DND-41 (cell line): ENCODE measurements at places on chromosomes 16 and 17.

DNA sequence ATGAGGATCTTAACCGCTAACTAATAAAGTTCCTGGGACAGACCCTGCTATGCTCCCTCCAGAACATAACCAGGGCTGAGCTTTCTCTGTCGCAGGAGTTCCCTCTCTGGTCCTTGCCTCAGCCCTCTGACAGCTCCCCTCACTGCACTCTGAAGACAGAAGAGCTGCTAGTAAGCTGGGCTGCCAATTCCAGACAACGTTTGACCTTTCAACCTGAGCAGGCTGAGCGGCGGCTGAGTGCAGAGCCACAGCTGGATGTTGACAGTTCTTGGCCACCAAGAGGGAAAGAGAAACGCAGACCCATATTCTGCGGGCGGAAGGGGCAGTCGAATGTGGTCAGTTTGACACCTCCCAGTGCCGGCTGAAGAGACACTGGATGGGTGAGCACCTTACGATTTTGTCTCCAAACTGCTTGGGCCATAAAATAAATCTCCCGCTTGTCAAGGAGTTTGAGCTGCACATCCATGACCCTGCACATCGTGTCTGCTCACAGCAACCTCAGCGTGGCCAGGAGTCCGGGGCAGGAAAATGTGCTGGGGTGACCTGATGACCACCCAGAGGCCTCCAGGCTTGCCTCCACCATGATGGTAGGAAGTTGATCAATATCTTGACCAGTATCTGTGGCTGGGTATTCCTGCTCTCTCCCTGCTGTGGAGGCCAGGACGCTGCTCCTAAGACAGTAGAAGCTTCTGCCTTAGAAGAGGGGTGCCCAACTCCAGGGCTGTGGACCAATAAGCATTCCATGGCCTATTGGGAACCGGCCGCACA is 209.2 kb downstream of the PARN start:
- DNase-seq, result no peak

GRCh38 chr17:77374170-77374936 is 233.6 kb downstream of the SEC14L1 start:
- peak; percentile 85 for DNase-seq

DNA sequence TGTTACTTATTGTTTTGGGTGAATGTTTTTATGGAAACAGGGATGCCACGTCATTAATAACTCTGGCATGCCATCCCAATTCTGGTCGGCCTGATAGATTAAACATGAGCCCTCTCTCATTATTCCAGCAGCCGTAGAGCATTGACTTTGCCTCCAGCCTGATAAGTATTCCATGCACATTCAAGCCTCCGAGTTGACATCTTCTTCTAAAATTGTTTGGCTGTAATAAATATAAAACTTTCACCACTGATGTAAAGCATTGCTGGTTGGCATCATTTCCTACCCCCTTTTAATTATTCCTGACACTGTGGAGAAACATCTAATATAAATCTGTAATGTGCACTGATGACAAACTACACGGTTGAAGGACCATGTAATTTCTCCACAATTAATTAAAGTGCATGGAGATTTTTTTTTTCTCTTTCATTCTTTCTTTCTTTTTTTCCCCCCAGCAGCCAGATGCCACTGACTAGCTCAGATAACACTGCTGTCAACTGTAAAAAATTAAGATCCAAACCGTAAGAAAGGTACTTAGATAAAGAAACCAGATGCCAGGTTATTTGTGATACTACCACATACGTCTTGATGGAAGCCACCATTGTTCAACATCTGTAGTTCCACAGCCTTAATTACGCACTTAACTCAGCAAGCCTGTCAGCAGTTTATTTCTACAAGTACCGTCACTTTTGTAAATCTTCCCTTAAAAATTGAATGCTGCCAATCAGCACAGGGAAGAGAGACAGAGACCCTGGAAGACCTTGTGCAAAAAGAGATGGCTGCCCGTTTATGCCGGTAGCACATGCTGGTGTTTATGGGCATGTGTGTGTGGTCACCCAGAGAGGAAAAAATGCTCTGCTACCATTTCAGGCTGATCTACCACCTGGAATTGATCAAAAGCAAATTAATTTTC is 237.7 kb downstream of the IRX3 start:
- DNase-seq, result peak; percentile 29

DNA sequence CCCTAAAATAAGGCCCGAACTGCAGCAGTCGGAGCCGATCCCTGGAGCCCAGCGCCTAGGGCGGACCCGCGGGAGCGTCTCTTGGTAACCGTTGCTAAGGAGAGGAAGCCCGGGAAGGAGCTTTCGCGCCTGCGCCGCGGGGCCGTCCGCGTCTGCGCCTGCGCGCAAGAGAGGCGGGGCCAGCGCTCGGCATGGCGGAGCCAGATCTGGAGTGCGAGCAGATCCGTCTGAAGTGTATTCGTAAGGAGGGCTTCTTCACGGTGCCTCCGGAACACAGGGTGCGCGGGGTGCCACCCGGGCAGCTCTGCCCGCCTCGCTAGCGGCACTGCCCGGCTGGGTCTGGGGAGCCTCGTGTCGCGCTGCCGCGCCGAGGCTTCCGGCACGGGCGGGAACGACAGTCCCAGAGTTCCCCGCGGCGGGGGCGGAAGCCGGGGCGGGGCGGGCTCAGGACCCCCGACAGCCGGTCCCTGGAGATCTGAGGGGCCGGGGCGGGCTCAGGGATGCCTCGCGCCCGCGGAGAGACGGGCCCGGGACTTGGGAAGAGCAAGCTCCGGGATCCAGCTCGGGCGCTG is at the start of gene CDK10:
Gene CDK10 (plus strand): TSS at position 170 of the 572 bp plus-strand sequence. CDS start 22 bp downstream, at position 192.
- peak; percentile 92 for DNase-seq

- peak; percentile 98 for DNase-seq
Measured at GRCh38 chr17:58337600-58338453, 9.2 kb upstream of the TSPOAP1 start.

GRCh38 chr17:76538941-76539570 is 788 bp upstream of the PRCD start:
- no peak for DNase-seq

GRCh38 chr16:3514621-3515020 is 13.8 kb downstream of the CLUAP1 start:
- no peak for DNase-seq

GRCh38 chr17:71548540-71549190 is 572.2 kb upstream of the SOX9 start:
- DNase-seq, result no peak

- DNase-seq, result no peak
Measured at GRCh38 chr17:348012-348411, 4.6 kb downstream of the RPH3AL start.

DNA sequence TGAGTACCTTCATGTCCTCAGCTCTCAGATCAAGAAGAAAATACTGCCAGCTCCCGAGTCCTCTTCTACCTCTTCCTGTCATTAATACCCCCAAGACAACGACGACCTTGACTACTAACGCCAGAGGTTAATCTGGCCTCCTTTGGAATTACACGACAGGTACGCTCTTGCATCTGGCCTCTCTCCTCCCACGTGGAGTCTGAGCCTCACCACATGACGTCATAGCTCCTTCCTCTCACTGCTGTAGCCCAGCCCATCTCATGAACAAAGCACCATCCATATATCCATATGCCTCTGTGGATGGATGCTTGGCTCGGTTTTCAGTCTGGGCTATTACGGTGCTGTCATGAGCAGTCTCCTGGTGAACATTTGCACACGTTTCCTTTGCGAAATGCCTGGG is 110.2 kb upstream of the TNRC6C start:
- no peak for DNase-seq

DNA sequence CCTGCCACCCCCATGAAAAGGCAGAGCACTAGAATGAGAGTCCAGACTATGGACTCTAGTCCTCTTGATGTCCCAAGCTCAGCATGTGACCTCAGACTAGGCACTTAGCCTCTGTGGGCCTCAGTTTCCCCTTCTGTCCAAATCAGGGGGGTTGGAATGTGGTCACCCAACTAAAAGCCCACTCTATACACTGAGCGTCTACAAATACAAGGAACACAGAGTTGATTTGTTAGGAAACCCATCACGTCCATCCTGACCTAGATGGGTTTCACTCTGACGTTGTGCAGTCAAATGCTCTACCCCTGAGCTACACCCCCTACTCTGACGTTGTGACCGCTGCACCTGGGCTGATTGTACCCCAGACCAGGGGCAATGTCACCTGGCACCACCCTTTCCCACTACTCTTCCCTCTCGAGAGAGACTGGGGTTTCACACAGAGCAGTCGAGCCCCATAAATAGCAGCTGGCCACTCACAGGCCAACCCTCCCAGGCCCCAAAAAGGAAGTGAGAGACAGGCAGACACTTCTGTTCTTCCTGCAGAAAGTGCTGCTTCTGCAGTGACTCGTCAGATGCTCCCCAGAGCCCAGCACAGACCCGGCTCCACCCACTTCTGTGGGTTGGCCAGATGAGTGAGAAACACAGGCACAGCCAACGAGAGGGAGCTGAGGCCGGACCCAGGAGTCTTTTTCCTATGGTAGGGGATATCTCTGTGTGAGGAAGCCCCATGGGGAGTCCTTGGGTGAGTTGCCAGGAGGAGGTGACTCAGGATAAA is 16.1 kb upstream of the TNFRSF13B start:
- DNase-seq, result peak; percentile 83

GRCh38 chr17:72152387-72152929 is 31.6 kb downstream of the SOX9 start:
- DNase-seq, result no peak

- DNase-seq, result no peak
Measured at GRCh38 chr16:15990902-15991301, 41.5 kb downstream of the ABCC1 start.

DNA sequence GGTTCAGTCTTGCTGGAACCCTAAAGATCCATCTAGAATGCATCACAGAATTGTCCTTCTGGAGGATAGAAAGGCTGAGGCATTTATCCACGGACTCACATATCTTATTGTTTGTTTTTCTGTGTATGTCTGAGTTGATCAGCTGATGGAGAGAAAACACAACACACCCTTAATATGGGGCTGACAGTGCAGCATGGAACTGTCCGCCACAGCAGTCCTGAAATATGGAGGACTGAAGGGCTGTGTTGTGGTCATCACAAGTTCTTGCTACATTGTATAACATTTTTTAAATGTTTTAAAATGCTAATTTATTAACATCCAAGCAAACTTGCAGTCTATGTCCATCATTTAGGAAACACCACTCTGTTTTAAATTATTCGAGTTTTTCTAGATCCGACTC is 448.9 kb upstream of the ERCC4 start:
- DNase-seq, result peak; percentile 16

- DNase-seq, result no peak
Measured at GRCh38 chr16:73768786-73769203, 527.8 kb upstream of the PSMD7 start.

DNA sequence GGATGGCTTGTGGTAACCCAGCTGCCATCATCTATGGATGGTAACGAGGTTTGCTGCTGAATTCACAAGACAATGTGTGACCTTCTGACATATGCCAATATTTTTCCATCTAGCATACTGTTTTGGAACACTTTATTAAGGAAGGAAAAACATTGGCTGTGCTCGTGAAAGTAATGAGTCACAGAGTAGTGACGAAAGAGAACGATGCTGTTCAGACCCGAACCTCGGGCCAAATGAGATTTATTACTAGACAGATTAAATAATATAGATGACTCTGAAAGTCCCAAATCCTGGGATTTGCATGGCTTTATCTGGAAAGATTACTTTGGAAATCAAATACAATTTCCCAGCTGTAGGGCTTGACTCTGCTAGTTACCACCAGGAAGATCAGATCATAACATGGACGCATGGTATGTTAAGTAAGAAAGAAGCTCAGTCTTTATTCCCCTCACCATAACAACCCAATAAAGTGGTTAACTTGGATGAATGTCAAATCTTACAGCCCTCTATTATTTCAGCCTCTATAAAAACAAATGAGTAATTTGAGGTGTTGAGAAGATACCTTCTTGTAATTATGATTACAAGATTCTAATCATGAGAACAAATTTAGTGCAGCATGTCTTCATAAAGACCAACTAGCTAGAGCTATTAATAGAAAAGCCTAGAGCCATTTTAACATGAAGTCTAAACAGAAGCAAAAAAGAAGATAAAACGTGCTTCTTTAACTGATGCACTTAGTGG is 32.6 kb downstream of the ERN1 start:
- DNase-seq, result no peak

- DNase-seq, result peak; percentile 80
Measured at GRCh38 chr16:29029168-29029994, 44.5 kb downstream of the LAT start.

DNA sequence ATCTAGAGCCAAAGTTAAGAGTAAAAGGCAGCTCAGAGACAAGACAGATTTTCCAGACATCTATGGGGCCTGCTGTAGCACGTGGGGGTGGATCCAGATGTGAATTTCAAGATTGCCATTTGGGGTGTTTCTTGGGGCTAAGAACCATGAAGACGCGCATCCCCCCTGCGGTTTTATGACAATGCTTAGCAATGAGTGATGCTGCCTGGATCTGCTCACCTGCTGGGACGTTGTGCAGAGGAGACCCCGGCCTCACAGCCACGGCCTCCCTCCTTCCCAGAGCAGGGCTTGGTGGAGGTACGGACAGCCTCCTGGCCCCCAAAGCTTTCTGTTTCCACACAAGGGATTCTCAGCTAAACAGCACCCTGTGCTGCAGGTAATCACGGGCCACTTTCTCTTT is 151.5 kb upstream of the DYNLRB2 start:
- no peak for DNase-seq

DNA sequence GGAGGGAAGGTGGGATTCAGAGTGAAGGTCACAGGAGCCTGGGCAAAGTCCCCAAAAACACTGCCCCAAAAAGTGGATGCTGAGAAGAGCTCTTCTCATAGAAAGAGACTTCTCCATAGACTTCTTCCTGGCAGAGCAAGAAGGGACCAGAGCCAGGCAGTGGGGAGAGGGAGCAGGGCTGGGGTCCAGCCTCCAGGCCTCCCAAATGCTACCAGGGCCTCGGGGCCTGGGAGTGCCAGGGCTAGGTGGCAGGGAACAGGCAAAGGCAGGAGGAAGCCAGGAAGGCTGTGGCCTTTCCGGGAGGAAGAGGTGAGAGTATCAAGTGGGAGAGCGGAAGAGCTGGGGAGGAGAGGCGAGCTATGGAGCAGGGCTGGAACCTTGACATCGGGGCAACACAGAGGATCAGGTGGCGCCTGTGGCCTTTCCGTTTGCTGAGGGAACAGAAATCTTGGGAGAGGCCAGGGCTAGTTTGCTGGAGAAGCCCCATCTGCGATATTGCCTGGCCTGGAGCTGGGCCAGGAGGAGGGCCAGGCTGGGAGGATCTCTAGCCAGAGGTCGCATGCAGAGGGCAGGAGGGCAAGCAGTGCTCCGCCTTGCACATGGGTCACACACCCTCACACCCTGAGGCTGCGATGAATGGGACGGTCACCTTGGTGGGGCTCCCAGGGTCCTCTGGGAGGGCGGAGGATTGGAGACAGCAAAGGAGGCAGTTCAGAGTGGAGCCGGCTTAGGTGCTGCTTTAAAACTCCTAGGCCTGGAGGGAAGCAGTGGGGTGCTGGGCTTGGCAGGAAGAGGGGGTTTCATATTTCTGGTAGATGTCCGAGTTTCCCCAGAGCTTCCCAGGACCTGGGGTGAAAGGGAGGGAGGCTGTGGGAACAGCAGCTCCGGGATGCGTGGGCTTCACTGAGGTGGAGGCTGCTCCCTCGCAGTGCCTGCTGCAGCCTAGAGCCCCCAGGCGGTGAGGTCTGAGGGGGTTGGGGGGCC is 3.4 kb downstream of the SLC16A5 start:
- no peak for DNase-seq

- no peak for DNase-seq
Measured at GRCh38 chr16:52861614-52862022, 191.1 kb downstream of the CHD9NB start.

GRCh38 chr17:16381496-16381820 is 567 bp downstream of the UBB start:
- no peak for DNase-seq
